ENCODE measurements at places on chromosomes 2 and 18. TPM values are rescaled to one million over a fixed set of nuclear protein-coding genes. Genes with fewer than 3 reads are reported as not detected.

The OTOF gene
- 0.07 TPM for total RNA-seq

The DPP4 gene
- 0.69 TPM for total RNA-seq

The NAT8 gene
- not detected for total RNA-seq

The FAM110C gene
- 0.06 TPM for total RNA-seq

The DSG1 gene
- total RNA-seq, result not detected

The SPTBN1 gene
- total RNA-seq, result 156 TPM

The PMAIP1 gene
- total RNA-seq, result 13.2 TPM

The ABCG8 gene
- not detected for total RNA-seq

The GREB1L gene
- total RNA-seq, result 0.95 TPM

The IGFBP2 gene
- total RNA-seq, result 57.2 TPM

The RIT2 gene
- total RNA-seq, result not detected

The CFAP221 gene
- not detected for total RNA-seq

The RNF149 gene
- 44.7 TPM for total RNA-seq

All from A549 treated with RU486 at 1 μM for 4 hours (cell line).